ENCODE measurements at places on chromosomes 7 and 10.

DNA sequence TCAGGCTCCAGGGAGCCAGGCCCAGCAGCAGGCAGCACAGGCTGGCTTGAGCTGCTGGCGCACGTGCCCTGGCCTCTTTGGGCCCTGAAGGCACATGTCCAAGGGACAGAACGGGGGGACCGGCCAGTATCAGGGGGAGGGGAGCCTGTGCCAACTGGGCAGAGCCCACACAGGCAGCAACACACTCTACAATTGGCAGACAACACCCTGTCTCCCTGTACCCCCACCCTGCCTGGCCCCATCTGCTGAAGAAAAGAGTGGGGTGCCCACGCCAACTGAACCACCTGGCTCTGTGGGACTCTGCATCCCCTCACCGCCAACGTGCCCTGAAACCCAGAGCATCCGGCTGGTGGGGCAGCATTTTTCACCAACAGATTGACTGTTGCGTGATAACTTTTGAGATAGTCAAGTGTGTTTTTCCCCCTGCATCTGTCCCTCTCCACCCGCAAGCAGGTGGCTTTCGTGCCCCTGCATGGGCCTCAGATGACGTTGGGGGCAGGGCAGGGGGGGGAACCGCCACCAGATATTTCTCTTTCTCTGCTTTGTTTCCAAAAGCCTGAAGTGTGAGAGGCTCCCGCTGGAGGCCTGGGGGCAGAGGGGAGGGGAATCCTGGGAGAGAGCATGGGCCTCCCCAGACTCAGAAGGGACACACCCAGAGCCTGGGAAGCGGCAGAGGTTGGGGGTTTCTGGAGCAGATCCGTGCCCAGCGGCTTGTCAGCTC lies 21.8 kb downstream of the SLIT1 start:
- no peak for DNase-seq

GRCh38 chr10:88835096-88835909 lies 16.3 kb downstream of the ANKRD22 start:
- peak; percentile 91 for DNase-seq

- no peak for DNase-seq
These were observed 155.2 kb upstream of the BMPER start for GRCh38 chr7:33750177-33750576.

DNA sequence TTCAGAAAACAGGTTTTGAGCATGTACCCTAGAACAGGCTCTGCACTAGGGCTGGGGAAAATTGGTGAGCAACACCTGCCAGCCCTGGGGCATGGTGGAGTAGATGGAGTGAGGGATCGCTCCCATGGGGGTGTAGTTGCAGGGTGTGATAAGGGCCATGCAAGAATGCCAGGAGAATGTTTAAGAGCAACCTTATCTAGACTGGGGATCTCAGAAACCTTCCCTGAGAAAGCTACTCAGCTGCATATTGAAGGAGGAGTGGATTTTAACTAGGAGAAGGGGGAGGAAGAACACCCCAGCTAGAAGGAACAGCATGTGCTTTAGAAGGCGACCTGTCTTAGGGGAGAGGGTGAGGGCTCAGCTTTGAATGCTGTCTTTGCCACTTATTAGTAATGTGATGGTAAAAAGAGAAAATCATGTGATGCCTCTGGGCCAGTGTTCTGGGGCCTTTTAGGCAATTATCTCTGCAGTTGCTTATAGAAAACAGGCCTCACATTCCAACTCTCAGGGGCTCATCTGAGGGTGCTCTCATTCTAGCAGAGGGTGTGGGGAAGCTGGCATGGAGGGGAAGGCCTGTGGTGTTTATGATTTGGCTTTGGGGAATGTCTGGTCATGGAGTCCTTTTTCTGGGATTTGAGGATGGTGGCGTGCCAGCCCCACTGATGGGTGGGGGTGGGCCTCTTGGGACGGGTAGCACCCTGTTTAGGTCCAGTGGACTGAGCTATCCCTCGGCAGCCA lies 225.4 kb downstream of the BMPER start:
- DNase-seq = no peak

DNA sequence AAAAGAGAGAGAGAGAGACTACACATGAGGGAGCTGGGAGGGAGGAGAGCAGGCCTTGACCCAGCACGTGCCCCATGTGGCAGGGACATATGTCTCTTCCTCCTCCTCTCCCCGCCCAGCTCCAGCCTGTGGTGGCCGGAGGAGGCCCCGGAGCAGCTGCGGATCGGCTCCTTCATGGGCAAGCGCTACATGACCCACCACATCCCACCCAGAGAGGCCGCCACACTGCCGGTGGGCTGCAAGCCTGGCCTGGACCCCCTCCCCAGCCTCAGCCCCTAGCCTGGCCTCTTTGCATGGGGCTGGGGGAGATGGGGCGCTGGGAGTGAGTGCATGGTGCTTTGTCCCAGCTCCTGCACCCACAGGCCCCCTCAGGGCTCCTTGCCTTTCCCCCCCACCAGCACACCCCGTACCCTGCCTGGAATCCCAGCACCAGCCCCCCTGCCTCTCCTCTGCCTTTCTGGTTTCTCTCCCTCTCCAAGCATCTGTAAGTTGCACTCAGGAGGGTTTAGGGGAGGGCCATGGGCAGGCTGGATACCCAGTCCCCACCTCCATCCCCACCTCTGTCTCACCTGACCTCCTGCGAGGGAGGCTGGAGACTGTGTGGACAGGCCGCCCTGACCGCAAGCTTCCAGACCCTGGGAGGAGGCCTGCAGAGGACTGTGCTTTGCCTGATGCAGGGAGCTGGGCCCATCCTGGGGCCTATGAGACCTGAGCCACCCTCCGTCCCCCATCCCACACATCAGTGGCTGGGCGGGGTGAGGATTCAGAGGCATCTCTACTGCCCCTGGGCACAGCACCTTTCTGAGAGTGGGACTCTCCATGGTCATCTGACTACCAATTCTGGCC lies 4.8 kb downstream of the UPK3B start:
- no peak for DNase-seq

- DNase-seq = no peak
These were observed 16.4 kb upstream of the RUFY2 start for GRCh38 chr10:68423522-68423921.

DNA sequence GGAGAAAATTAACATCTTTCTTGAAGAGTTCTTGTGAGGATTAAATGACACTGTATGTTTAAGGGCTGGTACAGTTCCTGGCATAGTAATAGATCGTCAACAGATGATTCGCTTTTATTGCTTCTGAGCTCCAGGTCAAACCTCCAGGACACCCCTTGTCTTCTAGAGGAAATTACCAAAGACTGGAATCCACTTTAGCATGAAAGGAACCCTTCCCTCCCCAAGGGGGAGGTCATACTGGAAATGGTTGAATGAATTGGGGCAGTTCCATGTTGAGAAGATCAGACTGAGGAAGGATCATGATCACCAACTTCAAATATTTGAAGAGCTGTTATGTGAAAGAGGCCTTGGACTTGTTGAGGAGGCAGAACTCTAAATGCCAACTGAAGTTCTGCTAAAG lies 8.9 kb downstream of the NFE2L3 start:
- DNase-seq = no peak

DNA sequence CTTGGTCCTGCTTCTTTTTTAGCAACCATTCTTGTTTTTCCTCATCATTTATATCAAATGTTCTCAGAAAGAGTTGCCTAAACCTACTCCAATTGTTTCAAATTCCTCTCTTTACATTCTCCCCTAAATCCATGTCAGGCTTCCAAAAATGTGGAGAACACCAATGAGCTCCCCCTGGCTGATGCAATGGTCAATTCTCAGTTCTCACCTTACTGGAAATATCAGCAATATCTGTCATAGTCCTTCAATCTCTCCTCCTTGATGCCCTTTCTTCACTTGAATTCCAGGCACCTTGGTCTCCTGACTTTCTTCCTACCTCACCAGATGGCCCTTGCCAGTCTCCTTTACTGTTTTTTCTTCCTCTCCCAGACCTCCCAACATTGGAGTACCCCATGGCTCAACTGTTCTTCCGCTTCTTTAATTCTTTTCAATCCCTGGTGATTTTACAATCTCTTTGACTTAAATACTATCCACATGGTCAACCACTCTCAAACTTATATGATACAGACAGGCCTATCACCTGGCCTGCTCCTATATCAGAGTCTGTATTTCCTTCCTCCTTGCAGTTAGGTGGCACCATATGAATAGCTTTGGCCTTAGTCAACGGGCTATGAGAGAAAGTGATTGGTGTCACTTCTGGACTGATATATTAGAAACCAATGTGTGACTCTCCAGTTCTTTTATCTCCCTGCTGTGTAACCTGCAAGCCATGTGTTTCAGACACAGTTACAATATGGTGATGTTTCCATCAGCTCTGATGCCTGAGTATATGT lies 47.4 kb upstream of the CAV2 start:
- DNase-seq = no peak

GRCh38 chr10:100138921-100139496 lies 46.8 kb downstream of the ERLIN1 start:
- no peak for DNase-seq

DNA sequence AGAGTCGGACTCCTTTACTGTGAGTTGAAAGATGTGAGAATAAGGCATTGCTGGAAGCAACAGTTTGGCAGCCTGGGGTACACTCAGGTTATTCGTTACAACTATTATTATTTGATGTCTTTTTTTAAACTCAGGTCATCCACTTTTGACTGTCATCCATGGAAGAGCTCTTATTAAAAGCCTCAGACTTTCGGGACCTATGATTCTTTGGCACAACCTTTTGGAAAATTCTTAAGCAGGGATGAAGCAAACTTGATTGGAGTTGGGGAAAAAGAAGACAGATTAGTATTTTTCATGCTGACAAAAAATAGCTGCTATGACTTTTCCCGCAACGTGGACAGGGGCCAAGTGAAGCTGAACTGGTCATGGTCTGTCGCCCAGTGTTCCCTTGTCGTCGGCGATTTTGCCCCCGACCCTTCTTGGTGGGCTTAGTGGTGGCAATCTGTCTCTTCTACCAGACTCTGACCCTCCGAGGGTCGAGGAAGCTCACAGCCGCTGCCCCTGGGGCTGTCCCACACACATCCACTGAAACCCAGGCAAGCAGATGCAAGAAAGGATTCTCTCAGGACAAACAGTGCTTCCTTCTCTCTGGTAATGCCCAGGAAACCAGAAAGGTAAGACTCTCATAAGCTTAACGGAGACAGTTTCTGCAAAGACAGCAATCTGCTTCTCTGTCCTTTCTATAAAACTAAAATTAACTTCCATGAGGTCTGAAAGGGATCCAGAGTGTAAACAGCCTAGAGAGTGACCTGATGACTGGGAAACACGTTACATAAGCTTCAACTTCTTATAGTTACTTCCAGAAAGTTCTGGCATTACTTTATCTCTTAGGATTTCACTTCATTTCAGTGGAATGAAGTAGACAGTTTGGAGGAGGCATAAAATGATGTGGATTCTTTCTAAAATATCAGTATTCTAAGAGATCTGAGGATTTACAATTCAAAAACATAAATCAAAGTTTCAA lies 1.0 kb downstream of the CPED1 start:
- no peak for DNase-seq

DNA sequence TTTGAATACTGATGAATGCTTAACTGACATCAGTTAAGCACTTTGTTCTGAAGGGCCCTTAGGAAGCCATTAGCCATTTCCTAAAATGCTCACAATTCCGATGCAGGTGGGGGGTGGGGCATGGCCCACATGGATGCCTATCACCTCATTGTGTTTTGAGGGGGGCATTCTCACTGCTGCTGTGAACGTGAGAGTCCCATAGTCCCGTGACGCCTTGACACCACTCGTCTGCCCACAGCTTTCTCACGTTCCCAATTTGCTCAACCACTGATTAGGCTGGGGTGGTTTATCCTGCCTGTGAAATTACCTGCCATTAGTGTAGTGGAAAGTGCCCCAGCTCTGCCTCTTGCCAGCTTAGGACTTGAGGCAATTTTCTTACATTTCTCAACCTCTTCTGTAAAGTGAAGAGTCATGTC lies 31.9 kb downstream of the DUSP5 start:
- no peak for DNase-seq

- DNase-seq = no peak
These were observed 35.1 kb upstream of the PCGF5 start for GRCh38 chr10:91185239-91185875.

DNA sequence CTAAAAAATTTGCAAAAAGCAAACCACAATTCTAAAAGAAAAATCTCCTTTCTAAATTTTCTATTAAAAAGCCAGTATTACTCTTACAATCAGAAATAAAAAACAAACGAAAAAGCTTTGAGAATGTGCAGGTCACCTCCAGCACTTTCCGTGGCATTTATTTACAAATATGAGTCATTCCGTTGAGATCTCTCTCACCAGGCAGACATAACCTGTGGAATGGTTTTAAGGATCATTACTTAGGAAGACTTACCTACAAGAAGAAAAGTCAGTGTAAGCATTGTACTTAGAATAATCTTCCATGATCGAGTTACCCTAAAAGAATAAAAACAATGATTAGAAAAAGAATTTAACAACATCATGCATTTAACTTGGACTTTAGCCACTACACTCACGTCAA lies 3.3 kb downstream of the SUN3 start:
- DNase-seq = no peak

- no peak for DNase-seq
These were observed 131.7 kb upstream of the ADAM12 start for GRCh38 chr10:126519992-126520391.

All from suppressor macrophage treated with lipopolysaccharide for 4 hours (primary cell).